ENCODE measurements at places on chromosomes 1 and 21.

DNA sequence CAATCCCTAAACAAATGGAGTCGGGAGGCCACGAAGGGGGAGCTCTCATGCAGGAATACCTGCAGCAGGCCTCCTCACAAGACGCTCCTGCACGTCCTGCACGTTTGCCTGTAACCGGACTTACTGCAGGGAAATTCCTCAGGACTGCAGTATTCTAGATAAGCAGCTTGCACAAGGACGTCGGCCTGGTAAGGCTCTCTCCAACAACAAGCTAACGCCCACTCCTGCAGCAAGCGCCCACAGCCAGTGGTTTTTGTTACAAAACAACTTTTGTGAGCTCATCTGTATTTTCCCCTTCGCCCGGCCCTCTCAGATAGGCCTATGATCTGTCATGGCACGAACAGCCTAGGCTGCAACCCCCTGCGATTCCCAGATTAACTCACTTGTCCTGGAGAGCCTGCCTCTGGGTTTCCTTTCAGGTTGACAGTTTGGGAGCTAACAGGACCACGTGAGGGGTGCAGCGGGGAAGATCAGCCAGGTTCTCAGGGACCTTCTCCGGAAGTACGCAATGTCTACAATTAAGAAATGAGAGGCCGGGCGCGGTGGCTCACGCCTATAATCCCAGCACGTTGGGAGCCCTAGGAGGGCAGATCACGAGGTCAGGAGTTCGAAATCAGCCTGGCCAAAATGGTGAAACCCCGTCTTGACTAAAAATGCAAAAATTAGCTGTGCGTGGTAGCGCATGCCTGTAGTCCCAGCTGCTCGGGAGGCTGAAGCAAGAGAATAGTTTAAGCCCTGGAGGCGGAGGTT lies 921 bp upstream of the MIB2 start:
- DNase-seq: no peak

GRCh38 chr1:89381618-89382017 lies 17.8 kb downstream of the GBP6 start:
- DNase-seq: no peak

- DNase-seq: no peak
These were observed 19.8 kb upstream of the LBR start for GRCh38 chr1:225447650-225448089.

DNA sequence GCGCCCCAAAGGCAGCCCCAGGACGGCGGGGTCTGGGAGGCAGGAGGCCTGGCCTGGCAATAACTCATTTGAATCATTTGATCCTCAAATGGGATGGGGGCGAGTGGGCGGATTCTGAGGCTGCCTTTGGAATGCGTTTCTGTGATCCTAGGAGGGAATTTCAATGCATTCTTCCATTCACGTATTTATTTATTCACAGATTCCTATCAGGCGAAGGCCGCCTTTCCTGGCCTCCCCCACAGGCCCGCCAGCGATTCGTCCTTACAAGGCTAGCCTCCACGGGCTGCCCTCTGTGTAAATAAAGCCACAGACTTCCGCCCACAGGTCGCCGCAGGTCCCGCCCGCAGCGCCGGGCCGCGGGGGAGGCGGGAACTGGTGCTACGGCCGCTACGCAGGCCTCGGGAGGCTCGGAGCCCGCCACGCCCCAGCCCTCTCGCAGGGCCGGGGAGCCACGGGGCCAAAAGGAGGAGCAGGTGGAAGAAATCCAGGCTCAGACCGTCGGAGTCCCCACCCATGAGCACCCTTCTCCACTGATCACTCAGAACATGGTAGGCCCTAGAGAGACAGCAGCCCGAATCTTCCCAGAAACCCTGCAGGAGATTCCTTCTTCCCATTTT lies 31.3 kb upstream of the JUN start:
- DNase-seq: no peak

- DNase-seq: no peak
These were observed 130.1 kb downstream of the DMRTB1 start for GRCh38 chr1:53589043-53589887.

GRCh38 chr1:211082824-211083223 lies 51.1 kb downstream of the KCNH1 start:
- no peak for DNase-seq

GRCh38 chr1:246564839-246565750 lies 966 bp downstream of the TFB2M start:
- no peak for DNase-seq

DNA sequence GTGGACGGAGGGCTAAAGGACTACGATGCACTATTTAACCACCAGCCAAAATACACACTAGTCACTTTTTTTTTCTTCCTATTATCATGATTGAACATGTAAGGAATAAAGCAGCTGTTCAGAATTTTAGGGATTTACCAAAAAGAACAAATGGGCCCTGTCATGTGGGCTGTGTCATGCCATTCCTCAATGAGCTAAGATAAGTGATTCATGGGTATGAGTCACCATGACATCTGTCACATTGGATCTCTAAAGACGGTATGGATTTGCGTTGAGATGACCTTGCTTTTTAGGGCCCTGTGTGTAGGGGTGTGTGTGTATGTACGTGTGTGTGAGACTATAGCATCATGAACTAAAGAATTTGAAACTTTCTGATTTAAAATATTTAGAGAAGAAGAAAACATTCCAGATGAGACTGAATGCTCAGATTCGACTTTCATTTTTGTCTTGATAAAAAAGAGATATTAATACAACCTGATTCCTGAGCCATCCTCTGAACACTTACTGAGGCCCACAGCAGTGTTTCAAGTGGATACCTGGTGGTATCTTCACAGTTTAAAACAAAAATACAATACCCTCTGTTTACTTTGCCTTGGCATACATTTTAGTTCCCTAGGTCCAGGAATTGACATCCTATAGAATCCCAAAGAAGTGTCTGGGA lies 246.1 kb upstream of the DUSP10 start:
- DNase-seq: no peak

DNA sequence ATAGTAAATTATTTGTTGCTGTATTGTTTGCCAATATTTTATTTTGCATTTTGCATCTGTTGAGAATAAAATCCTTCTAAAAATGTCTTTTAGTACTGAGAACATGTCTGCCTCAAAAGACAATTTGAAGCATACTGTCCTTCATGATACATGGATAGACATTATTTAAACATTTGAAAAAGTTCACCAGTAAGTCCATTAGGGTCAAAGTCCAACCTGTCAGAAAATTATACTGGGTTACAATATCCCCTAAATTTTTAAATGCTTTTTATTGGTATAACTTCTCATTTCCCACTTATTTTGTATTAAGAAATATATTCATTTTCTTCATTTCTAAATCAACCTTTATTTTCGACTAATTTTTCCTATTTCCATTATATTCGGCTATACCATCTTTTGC lies 9.3 kb downstream of the CHML start:
- DNase-seq: no peak

DNA sequence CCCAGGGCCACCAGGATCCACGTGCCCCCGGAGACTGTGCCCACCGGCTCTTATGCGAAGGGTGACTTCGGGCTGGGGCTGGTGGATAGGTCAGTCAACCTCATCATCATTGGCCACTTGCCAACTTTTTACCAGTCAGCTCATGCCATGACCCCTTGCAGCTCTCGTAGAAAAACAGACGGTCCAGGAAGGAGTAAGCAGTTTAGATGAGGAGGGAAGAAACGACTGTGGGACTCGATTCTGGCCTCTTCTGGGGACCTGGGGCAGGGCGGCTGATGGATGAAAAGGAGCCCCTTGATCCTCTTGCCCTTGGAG lies 41.0 kb downstream of the UBASH3A start:
- no peak for DNase-seq

GRCh38 chr1:234386122-234386521 lies 12.9 kb downstream of the COA6 start:
- DNase-seq: no peak

DNA sequence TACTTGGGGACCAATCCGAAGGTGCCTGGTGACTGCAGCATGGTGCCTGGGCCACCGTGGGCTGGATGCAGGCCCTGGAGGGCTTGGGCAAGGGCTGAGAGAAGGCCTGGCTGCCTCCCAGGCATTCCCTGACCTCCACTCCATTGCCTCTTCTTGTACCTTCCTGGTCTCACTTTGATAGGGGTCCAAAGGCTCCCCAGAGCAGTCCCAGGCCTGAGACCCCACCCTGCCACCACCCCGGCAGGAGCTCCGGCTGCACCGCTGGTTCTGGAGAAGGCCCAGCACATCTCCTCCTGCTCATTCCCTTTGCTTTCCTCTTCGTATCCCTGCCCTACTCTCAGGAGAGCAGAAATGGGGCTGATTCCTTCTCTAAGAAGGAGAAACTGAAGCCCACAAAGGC lies 133.3 kb upstream of the IPO9 start:
- no peak for DNase-seq

DNA sequence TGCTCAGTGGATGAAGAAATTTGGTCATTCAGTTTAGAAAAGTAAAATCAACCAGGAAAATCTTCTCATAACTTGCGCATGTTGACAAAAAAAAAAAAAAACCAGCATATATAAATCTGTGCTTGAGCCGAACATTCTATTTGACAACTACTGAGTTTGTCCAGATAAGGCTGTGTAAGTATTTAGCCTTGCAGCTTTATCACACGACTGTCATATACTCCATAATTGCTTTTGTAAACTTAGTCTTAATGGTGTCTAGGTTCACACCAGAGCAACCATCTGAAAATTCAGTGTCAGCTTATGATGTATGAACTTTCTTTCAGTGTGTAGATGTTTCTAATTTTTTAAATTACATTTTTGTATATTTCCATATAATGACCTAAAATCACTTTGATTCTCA lies 1173.8 kb upstream of the TMPRSS15 start:
- no peak for DNase-seq

DNA sequence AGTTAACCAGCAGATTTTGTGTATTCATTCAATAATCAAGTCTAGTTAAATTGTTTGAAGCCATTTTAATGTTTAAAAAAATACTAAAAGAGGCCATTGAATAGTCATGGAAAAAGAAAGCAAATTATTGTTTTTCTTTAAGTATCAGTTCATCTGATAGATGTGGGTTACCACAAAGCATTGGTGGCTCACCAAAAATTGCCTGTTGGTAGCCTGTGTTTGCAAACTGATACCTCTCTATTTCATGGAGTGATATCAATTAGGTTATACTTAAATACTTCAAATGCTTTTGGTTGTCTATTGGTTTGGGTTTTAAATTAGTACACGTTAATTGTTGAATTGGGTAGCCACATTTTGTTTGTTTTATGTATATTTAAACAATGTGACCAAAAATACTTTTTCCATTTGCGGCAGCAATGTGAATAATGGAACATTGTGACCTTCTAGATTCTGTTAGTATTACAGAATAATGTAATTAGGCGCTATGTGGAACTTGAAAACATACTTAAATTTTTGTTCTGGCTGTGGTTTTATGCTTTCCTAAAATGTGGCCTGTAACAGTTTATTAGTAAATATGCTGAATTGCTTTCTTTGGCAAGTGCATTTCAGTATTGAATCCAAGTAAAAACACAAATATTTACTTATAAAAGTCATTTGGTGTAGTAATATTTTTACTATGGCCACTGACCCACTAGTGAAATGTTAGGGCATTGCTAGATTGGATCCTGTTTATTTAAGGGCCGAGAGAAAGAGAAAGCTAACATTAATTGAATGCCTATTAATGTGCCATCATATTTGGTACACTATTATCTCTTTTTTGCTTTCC lies 37.1 kb upstream of the NBL1 start:
- DNase-seq: no peak

- DNase-seq: no peak
These were observed 74.5 kb downstream of the ITPKB start for GRCh38 chr1:226664413-226665101.

DNA sequence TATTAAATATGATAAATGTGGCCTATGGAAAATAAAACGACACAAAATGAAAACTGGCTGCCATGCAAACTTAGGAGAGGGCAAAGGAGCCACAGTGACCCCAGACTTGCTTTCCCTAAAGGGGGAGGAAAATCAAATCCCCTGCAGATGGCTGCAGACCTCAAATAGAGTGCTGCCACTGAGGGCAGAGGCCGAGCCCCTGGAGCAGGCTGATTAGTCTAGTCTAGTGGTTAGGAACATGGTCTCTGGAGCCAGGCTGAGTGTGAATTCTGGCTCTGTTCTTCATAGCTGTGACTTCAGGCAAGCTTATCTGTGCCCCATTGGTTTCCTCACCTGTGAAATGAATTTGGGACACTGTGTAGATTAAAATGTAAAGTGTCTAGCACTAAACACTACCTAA lies 60.8 kb downstream of the ITPKB start:
- no peak for DNase-seq

All from NCI-H1048 (cell line).